ENCODE measurements at places on chromosomes 1 and 21. TPM values are rescaled to one million over a fixed set of nuclear protein-coding genes. Genes with fewer than 3 reads are reported as not detected.

- peak; percentile 29 for DNase-seq
Observed at GRCh38 chr1:165073185-165074007, 283.1 kb downstream of the LMX1A start.

DNA sequence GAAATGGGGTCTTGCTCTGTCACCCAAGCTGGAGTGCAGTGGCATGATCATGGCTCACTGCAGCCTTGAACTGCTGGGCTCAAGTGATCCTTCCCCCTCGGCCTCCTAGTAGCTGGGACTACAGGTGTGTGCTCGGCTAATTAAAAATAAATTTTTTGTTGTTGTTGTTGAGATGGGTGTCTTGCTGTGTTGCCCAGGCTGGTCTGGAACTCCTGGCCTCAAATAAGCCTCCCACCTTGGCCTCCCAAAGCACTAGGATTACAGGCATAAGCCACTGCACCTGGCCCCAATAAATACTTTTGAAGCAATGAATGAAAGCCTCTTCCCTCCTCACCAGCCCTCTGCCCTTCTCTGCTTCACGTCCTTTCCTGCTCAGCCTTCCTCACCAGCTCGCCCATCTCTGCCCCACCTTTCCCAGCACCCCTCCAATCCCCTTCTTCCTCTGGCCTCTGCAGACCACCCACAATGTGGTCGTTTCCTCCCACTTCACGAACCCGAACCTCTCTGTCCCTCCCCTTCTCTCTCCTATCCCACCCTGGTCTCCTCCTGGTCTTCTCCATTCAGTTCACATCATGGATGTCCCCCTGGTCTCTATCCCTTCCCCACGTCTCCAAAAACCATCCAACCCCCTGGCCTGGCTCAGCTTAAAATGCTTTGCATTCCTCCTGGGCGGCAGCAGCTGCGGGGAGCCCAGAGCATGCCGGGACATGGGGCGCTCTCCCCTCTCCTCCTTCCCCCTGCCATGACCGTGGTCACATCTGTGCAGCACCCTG, 38.4 kb downstream of the RAP1GAP start:
- no peak for DNase-seq

Gene TSACC
- not detected for total RNA-seq

GRCh38 chr1:225654277-225654597, 1.3 kb upstream of the ENAH start:
- DNase-seq = no peak

GRCh38 chr1:167623951-167624350, 6.1 kb upstream of the RCSD1 start:
- DNase-seq = no peak

GRCh38 chr1:118160806-118161205, 24.2 kb downstream of the SPAG17 start:
- no peak for DNase-seq

Gene ICOSLG
- total RNA-seq = 10.2 TPM

DNA sequence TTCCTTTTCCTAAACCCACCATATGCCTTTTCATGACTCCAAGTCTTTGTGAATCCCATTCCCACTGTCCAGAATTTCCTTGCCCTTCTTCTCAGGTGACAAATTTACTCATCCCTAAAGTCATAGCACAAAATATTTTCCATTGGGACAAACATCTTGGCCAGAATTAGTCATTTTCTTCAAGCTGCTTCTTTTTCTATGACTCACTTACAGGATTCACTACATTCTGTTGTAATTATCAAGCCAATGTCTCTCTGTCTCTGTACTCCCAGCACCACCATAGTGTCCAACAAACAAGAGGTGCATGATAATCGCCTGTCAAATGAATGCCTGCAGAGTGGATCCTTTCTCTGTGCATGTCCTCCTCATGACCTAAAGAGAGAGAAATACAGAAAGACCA, 37.8 kb downstream of the SGIP1 start:
- DNase-seq = no peak

Gene GPR137B
- total RNA-seq = 22.2 TPM

DNA sequence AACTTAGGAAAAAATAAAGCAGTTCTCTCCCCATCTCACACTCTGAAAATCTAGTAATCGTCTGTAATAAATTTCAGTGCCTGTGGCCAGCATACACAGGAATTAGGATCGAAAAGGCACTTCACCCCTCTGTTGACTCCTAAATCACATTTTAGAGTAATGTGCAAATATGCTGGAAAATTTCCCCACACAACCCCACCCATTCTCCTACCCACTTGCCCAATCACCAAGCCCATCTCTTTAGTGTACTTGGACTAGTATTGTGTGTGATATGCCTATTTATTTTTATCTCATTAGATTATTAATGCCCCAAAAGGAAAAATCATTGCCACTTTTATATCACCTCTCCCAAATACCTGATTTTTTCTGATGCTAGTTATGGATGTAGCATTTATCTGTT, 323.3 kb downstream of the ASTN1 start:
- no peak for DNase-seq

- no peak for DNase-seq
Observed at GRCh38 chr1:180233191-180234011, 3.3 kb downstream of the LHX4 start.

GRCh38 chr1:85864727-85865126, 156.5 kb upstream of the ZNHIT6 start:
- DNase-seq = no peak

DNA sequence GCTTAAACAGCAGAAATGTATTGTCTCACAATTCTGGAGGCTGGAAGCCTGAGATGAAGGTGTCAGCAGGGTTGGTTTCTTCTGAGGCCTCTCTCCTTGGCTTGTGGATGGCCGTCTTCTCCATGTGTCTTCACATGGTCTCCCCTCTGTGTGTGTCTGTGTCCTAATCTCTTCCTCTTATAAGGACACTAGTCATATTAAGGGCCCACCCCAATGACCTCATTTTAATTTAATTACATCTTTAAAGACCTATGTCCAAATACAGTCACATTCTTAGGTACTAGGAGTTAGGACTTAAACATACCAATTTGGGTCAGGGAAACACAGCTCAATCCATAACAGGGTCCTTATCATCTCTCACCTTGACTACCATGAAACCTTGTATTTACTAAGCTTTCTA, 14.8 kb upstream of the OLIG2 start:
- DNase-seq = no peak

DNA sequence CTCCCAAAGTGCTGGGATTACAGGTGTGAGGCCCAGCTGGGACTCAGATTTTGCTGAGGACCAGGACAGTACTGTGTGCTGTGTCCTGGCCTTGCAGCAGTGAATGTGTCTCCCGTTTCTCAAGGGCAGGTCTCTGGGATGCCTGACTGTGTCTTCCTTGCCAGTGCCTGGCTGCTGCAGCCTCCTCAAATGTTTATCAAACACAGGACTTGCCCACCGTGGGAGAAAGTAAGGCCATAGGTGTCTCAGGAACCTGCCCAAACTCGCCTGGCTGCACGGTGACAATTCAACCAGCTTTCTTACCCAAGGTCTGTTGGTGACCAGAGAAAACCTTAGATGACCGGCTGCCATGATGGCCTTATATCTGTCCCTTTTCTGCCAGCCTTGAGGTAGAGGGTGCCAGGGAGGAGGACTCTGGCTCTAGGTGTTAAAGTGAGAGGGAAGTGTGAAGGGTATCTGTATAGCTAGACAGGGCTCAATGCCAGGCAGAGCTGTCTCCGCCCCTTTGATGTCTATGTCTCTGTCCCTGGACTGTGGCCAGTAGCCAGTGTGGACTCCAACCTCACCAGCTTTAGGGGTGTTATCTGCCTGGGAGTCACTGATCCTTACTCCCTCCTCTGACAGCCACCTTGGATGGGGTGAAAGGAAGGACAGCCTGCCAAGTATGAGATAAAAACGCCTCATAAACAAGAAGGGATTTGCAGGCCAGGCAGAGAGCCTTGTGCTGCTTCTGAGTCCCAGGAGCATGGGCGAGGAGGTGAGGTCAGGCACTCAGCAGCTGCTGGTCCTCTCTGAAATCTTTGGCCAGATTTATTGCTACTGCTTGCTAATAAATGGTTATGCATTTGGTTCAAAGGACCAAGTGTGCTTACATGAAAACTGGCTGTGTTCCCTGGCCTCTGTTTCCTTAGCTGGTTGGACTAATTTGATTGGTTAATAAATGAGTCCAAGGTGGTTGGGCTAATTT, 22.3 kb downstream of the IL6R start:
- DNase-seq = no peak

Gene DNAJC6
- 5.8 TPM for total RNA-seq

Gene MRPL39
- total RNA-seq = 24.1 TPM

DNA sequence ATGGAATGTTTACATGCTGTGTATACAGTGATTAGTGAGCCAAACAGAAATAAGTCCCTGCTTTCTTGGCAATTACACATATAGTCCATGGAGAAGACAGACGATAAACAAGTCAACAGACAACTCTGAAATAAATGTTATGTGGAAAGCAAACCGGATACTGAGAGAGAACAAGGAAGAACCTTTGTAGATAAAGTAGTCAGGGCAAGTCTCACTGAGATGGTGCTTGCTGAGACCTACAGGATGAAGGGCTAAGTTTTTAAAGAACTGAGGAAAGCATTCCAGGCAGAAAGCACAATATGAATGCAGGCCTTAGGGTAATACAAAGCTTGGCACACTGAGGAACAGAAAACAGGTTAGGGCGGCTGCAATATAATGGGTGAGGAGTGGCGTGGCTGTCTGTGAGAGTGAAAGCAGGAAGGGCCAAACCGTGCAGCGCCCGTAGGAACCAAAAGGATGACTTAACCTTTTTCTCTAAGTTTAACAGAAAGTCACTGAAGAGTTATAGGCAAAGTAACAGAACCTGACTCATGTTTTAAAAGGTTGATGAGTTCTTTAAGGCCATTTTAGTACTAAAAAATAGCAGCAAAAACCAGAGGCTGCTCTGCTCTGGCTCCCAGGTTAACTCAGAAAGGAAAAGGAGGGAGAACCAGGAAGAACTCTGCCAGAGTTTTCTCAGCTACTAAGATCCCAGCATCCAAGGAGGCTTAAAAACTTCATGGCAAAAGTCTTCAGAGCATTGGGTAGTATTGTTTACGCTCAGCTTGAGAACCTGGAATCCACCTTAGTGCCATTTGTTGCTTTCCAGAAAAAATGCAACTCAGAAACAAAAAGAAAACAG, 8.7 kb upstream of the TTF2 start:
- peak; percentile 13 for DNase-seq

Gene PCNX2
- total RNA-seq = 29.2 TPM

DNA sequence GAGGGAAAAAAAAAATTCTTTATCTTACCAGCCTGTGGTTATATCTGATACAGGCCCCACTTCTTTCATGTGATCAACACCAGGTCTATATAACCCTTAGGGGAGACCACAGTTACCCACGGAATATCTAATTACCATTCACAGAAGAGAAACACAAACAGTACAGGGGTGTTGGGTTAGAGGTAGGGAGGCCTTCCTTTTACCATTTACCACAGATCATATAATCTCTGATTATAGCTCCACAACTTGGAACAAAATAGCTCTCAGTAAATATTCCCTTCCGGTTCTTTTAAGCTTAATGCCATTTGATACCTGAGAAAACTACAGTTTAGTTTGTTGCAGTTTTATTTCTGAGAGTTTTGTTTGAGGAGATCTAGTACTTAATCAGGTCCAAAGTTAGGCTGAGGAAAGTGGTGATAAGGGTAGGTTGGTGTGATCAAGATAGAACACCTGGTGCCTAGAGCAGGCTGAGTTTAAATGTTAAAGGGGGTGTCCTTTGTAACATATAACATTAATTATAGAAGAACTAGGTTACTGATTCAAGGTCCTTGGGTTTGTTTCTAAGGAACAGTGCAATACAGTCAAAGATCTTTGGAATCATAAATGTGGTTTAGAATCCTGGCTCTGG, 14.1 kb downstream of the EPB41 start:
- no peak for DNase-seq

GRCh38 chr1:108048301-108049177, 83.6 kb upstream of the VAV3 start:
- DNase-seq = no peak

- DNase-seq = no peak
Observed at GRCh38 chr1:206451134-206451686, 19.1 kb upstream of the IKBKE start.

GRCh38 chr1:7733276-7733675, 37.8 kb upstream of the VAMP3 start:
- DNase-seq = no peak

Gene PDZK1IP1
- total RNA-seq = 245 TPM

GRCh38 chr1:77360256-77360655, 78.4 kb downstream of the AK5 start:
- DNase-seq = no peak

DNA sequence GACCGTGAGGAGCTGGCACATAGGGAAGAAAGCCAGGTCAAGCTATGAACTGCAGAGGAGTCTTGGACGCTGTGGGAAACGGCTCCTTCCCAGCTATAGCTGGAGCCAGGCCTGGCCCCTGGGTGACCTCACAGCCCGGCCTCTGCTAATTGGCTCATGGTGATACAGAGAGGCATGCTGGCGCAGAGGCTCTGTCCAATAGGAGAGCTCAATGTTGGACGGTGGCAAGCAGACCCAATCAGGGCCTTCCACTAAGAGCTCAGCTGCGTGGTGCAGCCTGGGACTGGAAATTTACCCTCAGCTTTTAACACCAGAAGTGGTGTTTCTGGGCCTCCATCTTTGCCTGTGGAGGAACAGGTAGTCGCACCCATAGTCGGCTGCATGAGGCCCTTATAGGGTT, 64.4 kb upstream of the GRHL3 start:
- DNase-seq = no peak

GRCh38 chr1:11741919-11742558, 6.1 kb downstream of the AGTRAP start:
- no peak for DNase-seq

DNA sequence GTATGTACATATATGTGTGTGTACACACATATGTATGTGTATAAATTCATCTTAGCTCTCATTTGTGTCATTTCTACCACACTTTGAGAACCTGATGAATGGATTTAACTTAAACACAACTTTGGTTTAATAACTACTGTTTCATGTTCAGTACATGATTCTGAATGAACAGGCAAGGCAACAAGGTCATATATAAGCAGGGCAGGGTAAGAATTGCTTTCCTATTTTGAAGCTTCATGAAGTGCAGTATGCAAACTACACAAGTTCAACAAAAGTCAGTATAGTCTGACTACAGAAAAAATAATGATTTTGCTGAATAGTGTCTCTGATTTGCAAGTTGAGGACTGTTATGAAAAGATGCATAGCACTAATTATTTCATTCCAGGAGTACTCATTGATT, 127.6 kb downstream of the KCNK2 start:
- DNase-seq = no peak

DNA sequence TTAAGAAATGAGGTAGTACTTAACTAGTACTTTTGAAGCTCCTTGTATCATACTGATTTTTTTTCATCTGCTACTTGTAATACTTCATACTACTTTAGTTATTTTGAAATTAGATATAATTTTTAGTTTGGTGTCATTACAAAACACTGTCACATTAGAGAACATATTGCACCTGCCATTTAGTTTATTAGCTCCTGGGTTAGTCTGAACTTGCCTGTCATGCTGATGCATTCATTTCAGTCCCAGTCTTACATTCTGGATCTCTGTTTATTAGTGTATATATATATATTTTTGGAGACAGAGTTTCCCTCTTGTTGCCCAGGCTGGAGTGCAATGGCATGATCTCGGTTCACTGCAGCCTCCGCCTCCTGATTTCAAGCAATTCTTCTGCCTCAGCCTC, 50.3 kb downstream of the DYRK1A start:
- no peak for DNase-seq

GRCh38 chr1:211353562-211354212, 27.1 kb downstream of the TRAF5 start:
- no peak for DNase-seq

Gene AKNAD1
- total RNA-seq = not detected

Data from kidney (tissue), 22 donors.